MCF 10A (cell line): ENCODE measurements at places on chromosomes 6 and 20. TPM values are rescaled to one million over a fixed set of nuclear protein-coding genes. Genes with fewer than 3 reads are reported as not detected.

DNA sequence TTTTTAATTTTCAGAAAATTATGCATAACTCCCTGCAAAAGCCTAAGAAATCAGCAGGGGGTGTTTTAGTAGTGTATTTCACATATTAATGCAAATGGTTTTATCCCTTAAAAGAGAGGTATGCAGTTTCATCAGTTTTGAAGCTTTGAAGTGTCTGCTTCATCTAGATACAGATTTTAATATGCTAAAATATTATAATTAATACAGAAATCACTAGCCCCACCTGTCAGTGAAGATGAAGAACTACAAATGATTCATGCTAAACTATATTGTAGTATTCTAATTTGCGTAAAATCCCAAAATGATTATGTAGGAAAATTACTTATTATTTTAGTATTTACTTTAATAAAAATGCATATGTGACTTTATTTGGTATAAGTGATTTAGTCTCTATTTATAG, 2.9 kb upstream of the TFB1M start:
- peak; percentile 8 for DNase-seq

The CST2 gene
- not detected in 2 replicates for total RNA-seq

The CRISP3 gene
- total RNA-seq, result not detected in 2 replicates

GRCh38 chr20:24567508-24567907, 98.1 kb downstream of the SYNDIG1 start:
- no peak for DNase-seq

The LIN28B gene
- not detected in 2 replicates for total RNA-seq

- DNase-seq, result peak; percentile 24
Measured at GRCh38 chr6:161583584-161583983, 309.7 kb upstream of the AGPAT4 start.

GRCh38 chr6:27163834-27164233, 83.7 kb upstream of the PRSS16 start:
- DNase-seq, result no peak

The KCNB1 gene
- total RNA-seq, result 2.8 and 3.0 TPM in 2 replicates

The SLC22A2 gene
- total RNA-seq, result not detected in 2 replicates

The SLC17A3 gene
- not detected in 2 replicates for total RNA-seq

DNA sequence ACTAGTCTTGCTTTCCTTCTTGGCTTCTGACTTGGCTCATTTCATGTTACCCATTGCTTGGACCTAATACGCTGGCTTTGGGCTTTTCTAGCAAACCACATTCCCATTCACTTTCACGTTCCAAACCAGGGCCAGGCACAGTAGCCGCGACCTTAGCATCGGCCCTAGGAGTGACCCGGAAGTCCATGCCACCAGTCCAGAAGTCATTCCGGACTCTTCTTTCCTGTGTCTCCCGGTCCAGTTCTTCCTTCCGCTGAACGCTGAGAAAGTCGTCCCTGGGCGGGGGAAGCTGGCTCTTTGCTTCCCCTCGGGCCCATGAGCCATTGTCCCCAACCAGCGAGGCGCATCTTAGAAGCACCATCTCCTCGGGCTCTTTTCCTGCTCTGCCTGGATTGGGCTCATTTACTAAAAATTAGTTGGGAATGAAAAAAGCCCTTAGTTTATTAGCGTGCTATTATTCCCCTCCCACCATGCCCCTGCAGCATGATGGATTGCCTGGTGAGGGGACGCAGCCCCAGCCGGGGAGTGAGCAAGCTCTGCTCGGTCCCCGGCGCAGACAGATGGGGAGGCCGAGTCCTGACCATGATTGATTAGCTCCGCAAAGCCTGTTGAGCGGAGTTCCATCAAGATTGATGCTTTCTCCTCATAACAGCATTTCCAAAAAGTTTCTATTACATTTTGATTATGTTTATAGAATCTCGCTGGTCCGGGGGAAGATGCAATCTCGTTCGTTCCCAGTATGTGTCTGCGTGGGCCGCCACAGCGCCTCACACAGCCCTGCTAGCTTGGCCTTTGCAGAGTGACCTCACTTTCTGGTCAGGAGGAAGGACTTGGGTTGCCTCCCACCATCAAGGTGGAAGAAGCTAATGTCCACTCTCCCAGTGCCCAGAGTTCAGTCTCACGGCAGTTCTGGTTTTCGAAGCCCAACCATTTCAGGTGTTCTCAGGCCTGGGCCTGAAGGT, 115.1 kb upstream of the TOP1 start:
- DNase-seq, result no peak

The SLC22A16 gene
- total RNA-seq, result not detected in 2 replicates

The SIRPB2 gene
- total RNA-seq, result 1.3 and 1.8 TPM in 2 replicates

The ERGIC3 gene
- total RNA-seq, result 222 and 260 TPM in 2 replicates

DNA sequence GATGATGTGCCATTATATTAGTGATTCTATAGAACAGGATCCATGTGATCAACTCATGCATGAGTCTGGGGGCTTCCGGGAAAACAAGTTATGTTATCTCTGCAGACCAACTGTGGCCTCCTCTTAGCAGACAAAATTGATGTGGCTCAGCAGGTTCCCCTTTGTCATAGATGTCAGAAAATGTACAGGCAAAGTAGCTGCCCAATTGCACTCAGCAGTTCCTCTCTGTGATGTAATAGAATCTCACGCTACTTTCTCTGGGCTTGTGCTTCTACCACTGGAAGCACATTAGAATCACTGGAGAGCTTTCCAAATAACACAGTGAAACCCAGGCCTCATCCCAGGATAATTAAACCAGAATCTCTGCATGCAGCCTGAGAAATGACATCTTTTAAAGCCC, 253.1 kb downstream of the SLC24A3 start:
- DNase-seq, result no peak

DNA sequence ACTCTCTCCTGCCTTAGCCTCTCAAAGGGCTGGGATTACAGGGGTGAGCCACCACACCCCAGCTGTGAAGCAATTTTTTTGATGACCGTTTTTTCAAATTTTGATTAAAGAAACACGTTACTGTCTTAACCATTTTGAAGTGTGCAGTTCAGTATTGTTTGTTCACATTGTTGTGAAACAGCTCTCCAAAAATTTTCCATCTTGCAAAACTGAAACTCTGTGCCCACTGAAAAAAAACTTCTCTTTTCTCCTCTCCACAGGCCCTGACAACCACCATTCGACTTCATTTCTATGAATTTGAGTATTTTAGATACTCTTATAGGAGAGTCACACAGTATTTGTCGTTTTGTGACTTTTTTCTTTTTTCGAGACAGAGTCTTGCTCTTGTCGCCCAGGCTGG, 53.9 kb downstream of the ECT2L start:
- DNase-seq, result no peak

DNA sequence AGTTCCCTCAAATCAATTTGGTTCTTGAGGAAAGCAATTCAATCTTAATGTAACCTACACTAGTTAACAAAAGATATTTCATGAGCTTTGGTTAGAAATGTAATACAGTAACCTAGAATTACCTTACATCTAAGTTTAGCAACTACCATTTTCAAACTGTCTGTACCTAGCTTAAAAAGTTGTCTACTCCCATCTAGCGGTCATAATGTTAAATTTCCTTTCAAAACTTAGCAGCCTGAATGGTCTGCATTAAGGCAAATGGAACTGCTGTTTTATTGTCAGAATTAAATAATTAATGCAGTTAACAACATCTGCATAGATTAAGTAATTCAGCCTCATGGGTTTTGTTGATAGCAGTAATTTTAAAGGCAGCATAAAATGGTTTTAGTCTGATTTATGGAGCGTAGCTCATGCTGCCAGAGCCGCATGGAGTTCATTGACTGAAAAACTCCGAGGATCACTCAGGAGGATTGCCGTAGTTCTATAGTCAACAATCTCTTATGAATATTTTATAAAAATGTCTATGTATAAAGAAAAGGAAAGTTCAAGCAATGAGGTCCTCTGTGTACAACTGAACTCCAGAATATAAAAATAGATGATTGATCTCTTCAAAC, 485.4 kb upstream of the MANEA start:
- DNase-seq, result peak; percentile 54

GRCh38 chr6:154448448-154449096, 61.9 kb downstream of the CNKSR3 start:
- DNase-seq, result no peak

GRCh38 chr6:155185544-155185943, 78.3 kb upstream of the CLDN20 start:
- DNase-seq, result peak; percentile 43

The FNDC11 gene
- total RNA-seq, result 2.4 and 3.9 TPM in 2 replicates

DNA sequence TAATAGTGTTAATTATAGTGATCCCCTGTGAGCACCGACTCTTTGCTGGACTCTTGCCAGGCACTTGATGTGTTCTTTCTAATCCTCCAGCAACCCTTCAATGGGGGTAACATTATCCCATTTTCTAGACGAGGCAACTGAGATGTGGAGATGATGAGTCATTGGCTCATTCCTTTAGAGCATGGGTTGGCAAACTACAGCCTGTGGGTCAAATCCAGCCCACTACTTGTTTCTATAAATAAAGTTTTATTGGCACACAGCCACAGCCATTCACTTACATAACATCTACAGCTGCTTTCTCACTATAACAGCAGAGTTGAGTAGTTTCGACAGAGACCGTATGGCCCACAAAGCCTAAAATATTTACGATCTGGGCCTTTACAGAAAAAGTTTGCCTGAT, 249.5 kb upstream of the KCNG1 start:
- peak; percentile 60 for DNase-seq

- DNase-seq, result no peak
Measured at GRCh38 chr6:81900616-81901015, 148.1 kb upstream of the TENT5A start.

The SCRT2 gene
- not detected in 2 replicates for total RNA-seq

The CYP24A1 gene
- 0.28 and 0.34 TPM in 2 replicates for total RNA-seq

DNA sequence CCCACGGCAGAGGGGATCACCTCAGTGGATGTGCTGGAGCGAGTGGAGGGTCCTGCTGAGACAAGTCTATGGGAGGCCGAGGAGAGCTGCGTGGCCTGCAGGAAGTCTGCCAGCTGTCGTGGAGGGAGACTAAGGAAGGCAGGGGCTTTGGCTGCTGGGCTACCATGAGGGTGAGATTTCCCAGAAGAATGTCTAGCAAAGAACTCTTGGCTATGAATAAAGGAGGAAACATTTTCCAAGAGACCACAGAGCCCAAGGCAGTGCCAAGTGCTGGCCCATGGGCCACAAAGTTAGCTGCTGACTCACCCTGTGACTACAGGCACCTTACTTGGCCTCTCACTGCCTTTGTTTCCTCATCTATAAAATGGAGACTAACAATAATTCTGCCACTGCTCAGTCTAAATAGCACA, 73.4 kb downstream of the PRDM1 start:
- DNase-seq, result peak; percentile 79

The SPTLC3 gene
- total RNA-seq, result 15.6 and 20.3 TPM in 2 replicates

DNA sequence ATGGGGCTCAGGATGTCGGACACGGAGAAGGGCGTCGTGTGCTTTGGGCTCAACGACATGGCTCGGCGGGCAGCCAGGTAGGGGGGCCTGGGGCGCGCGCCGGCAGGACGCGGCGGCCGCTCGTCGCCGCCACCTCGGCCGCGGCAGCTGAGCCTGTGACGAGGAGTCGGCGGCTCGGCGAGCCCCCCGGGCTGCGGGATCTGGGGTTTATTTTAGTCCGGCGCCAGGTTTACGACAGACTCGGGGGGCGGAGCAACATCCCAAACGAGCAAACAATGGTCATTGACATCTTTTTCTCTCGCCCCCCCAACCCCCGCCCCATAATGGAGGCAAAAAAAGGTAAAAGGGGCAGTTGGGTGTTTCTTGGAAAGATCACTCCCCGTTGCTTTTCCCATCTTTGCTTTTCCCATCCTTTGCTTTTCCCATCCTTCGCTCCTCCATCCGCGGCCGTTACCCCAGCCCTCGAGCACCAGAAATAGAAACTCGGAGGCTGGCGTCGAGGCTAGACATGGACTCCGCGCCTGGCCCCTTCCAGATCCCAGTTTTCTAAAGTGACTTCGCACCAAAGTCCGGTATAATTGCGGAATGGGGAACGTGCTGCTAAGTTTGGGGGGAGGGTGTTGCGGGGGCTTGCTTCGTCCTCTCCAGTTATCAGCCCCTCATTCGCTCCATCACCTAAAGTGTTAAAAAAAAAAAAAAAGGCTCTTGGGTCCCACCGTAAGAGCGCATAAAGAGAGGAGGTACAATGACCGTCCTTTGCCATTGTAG, at the start of gene NKX2-4:
Gene NKX2-4, minus strand, starts transcription at position 186 of the 768 bp plus-strand sequence. Its CDS starts 127 bp downstream, at position 59.
- DNase-seq, result no peak

The IBTK gene
- total RNA-seq, result 59.0 and 66.2 TPM in 2 replicates

GRCh38 chr6:7693827-7694226, 32.1 kb upstream of the BMP6 start:
- DNase-seq, result no peak

- DNase-seq, result no peak
Measured at GRCh38 chr20:49368596-49368995, 90.7 kb upstream of the ZNFX1 start.

- no peak for DNase-seq
Measured at GRCh38 chr6:130129762-130130246, 92.9 kb downstream of the SAMD3 start.

The ZC2HC1B gene
- not detected in 2 replicates for total RNA-seq

The ZBTB9 gene
- total RNA-seq, result 7.5 and 8.3 TPM in 2 replicates

- peak; percentile 32 for DNase-seq
Measured at GRCh38 chr6:159700970-159701369, 7.9 kb upstream of the SOD2 start.

GRCh38 chr20:19440660-19441527, 228.5 kb downstream of the SLC24A3 start:
- no peak for DNase-seq

The BCAS1 gene
- not detected in 2 replicates for total RNA-seq

DNA sequence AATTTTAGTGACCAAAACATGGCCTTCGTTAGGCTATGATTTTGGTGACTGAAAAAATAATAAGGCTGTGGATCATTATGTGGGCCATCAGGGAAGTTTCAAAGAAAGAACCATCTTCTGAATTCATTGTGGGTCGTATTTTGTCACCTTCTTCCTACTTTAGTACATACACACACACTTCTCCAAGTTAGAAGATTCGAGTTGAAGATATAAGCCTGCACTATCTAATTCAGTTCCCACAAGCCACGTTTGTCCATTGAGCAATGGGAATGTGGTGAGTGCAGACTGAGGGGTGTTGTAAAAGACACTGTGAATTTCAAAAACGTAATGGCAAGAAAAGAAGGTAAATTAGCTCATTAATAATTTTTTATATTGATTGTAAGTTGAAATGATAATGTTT, 766.0 kb downstream of the KIF16B start:
- no peak for DNase-seq

The DNAJC5 gene
- total RNA-seq, result 38.1 and 45.0 TPM in 2 replicates

The BMP7 gene
- not detected in 2 replicates for total RNA-seq

DNA sequence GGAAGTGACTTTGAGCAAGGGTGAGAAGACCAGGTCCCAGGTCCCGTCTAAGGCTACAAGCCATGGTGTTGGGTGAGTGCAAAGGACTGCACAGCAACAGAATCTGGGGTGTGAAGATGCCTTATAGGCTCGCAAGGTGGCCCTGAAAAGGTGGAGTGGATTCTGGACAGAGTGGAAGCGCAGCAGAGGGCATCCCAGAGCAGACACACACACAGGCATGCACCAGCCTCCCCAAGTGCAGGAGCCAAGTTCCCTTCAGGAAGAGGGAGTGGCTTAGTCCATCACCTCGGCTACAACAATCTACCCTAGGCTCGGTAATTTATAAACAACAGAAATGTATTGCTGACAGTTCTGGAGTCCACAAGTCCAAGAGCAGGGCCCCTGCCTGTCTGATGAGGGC, 180.1 kb upstream of the PDE10A start:
- DNase-seq, result no peak

The REV3L gene
- total RNA-seq, result 23.0 and 31.2 TPM in 2 replicates
